NCI-H2227 treated with DMSO at 0.1 percent for 48 hours (cell line): ENCODE measurements at places on chromosomes 16 and 17.

DNA sequence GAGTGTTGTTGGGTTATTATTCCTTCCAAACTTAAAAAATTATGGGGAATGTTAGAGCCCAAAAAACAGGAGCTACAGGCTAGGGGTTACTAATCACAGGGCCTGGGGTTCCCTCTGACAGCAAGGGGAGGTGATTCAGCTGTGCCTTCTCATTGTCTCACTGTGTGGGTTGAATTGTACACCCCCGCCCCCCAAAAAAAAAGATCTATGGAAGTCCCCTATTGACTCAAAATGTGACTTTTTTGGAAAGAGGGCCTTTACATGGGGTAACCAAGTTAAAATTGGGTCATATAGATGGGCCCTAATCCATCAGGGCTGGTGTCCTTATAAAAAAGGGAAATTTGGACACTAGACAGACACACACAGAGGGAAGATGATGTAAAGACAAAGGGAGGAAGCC lies 190.2 kb downstream of the SOX9 start:
- DNase-seq, result no peak

GRCh38 chr16:15650698-15651171 lies 690 bp downstream of the NDE1 start:
- no peak for DNase-seq

DNA sequence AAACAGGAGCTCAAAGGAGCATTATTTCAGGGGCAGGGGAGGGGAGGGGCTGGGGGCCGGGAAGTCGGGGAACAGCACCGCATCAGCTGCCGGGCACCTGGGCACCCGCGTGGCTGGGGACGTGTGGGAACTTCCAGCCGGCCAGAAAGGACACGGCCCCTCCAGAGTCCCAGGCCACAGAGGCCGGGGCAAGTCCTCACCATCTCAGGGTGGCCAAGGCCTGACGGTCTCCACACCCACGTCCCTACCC lies 1.1 kb downstream of the PGAP6 start:
- no peak for DNase-seq

DNA sequence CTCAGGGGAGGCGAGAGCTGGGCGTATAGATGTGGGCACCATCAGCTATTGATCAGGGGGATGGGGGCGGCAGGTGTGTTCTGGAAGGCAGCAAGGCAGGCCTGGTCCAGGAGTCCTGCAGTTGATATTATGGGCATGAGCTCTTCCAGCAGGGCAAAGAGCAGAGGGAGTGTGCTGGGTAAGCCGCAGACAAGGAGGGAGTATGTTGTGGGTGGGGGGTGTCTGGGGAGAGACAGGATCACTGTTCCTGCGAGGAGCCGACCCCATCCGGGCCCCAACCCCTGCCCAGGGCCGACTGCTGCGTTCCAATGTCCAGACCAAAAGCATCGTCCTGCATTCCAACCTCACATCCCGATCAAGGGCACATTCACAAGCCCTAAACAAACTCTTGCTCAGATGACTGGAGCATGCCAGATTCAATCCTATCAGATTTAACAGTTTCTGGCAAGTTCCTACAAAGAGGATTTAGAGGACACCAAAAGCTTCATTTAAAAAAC lies 9.2 kb downstream of the MXRA7 start:
- no peak for DNase-seq

- no peak for DNase-seq
These were observed 14.5 kb downstream of the ZFPM1 start for GRCh38 chr16:88467541-88467944.
